ENCODE measurements at places on chromosomes 3 and 15. TPM values are rescaled to one million over a fixed set of nuclear protein-coding genes. Genes with fewer than 3 reads are reported as not detected.

The STAC gene
- 2.4 TPM for total RNA-seq

The CCDC191 gene
- total RNA-seq, result 1.7 TPM

The EOMES gene
- total RNA-seq, result 1.4 TPM

The PPP1R14D gene
- 0.28 TPM for total RNA-seq

The FSIP1 gene
- total RNA-seq, result 0.51 TPM

The REC114 gene
- total RNA-seq, result not detected

The OR5K2 gene
- not detected for total RNA-seq

The RYK gene
- 30.2 TPM for total RNA-seq

The ZNF774 gene
- 0.78 TPM for total RNA-seq

The COL6A5 gene
- total RNA-seq, result not detected
